ENCODE measurements at places on chromosomes 2 and 18. TPM values are rescaled to one million over a fixed set of nuclear protein-coding genes. Genes with fewer than 3 reads are reported as not detected.

Gene LNPK
- 43.8 TPM for total RNA-seq

DNA sequence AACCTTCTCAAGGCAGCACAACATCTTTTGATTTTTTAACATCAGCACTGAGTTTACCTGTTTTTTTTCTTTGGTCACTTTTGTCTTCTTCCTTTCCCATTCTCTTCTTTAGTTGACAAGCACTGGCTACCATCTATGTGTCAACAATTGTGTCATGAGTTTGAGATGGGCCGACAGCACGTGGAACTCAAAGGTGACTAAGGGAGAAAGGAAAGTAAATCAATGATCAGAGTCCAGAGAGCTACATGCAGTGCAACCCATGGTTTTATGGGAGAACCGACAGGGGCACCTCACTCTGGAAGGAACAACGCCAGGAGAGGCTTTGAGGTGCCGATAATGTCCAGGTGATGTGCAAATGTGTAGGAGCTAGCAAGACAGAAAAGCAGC lies 755.5 kb downstream of the RNF144A start:
- DNase-seq = no peak

Gene KCNS3
- 28.8 TPM for total RNA-seq

DNA sequence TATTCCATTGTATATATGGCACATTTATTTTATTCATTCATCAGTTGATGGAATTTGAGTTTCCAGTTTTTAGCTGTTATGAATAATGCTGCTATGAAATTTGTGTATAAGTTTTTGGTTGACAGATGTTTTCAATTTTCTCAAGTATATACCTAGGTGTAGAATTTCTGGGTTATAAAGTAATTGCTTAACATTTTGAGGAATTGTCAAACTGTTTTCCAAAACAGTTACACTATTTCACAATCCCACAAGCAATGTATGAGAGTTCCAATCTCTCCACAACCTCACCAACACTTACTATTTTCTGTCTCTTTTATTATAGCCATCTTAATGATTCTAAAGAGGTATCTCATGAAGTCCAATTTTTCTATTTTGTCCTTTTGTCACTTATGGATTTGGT lies 12.5 kb upstream of the WDSUB1 start:
- DNase-seq = no peak

DNA sequence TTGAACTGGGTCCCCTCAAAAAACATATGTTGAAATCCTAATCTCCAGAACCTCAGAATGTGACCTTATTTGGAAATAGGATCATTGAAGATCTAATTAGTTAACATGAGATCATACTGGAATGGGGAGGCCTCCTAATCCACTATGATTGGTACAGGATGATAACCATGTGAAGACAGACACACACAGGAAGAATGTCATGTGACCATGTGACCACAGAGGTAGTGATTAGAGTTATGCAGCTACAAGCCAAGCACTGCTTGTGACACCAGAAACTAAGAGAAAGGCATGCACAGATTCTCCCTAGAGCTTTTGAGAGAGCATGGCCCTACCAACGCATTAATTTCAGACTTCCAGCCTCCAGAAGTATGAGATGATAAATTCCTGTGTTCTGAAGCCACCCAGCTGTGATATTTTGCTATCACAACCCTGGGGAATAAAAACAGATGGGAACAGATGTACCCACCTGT lies 47.0 kb upstream of the TGIF1 start:
- no peak for DNase-seq

Gene SRD5A2
- not detected for total RNA-seq

GRCh38 chr2:96869822-96870625 lies at the start of gene SEMA4C:
Gene SEMA4C, minus strand, starts transcription at chr2:96870080. Its CDS starts 2,194 bp downstream, at chr2:96867886.
- peak; percentile 60 for DNase-seq

DNA sequence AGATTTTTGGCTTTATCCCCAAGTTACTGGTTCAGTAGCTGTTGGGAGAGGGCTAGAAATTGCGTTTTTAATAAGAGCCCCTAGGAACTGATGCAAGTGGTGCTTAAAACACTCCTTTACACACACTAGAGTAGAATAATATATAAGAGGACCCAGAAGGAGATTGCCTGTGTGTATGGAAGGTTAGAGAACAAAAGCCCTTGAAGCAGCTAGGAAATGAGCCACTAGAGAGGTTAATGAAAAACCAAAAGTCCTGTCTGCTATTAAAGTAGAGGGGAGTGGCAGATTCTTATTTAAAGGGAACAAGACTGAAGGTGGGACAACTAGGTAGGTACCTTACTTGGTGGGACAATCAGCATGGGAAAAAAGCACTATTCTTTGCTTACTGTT lies 14.4 kb upstream of the SLC39A10 start:
- DNase-seq = no peak

DNA sequence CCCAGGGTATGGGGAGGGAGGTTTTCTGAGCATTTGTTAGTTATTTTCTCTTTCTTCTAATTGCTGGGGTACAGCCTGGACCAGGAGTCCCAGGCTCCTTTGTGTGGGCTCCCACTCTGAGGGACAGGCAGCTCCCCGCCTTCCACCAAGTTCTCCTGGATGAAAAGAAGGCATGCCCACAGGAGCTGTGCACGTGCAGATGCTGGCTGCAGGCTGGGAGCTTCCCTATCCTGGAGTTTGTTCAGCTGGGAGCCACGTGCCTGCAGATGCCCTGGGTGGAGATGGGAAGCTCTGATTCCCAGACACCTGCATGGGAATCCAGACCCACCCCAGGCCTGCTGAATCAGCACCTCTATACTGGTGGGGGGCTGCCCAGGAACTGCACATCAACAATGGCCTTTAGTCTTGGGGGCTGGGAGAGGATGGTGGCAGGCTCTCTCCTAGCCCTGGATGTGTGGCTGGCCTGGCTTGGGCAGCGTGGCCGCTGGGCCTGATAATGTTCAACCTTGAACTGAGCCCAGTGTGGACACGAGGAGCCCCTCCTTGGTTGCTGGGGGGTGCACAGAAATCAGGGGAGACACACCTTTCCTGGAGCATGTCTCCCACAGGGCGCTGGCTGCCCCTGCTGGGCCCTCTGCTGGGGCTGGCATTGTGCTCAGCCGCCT lies 233.6 kb upstream of the HS6ST1 start:
- DNase-seq = no peak

- DNase-seq = no peak
These were observed 9.8 kb downstream of the TRAK2 start for GRCh38 chr2:201441409-201441808.

DNA sequence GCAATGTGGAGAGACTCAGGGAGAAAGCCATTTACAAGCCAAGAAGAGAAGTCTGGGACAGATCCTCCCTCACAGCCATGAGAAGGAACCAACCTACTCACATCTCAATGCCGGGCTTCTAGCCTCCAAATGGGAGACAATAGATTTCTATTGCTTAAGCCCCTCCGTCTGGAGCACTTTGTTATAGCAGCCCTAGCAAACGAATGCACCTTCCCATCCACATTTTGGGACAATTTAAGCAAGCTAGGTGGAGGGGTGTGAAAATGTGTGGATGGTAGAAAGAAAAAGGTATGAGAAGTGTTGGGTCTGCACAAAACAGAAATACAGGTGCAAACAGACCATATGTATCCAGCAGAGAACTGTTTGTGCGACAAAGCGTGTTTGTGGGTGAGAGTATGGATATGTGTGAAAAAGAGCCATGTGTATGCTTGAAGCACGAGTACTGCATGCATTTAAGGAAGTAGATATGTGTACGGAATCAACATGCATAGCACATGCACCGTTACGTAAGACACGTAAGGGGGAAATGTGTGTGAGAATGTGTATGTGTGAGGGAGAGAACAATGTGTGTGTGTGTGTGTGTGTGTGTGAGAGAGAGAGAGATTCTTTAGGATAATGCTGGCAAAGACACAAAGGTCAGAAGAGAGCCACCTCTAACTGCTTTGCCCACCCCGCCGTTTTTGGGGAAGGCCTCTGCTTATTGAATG lies 13.1 kb upstream of the E2F6 start:
- DNase-seq = no peak

DNA sequence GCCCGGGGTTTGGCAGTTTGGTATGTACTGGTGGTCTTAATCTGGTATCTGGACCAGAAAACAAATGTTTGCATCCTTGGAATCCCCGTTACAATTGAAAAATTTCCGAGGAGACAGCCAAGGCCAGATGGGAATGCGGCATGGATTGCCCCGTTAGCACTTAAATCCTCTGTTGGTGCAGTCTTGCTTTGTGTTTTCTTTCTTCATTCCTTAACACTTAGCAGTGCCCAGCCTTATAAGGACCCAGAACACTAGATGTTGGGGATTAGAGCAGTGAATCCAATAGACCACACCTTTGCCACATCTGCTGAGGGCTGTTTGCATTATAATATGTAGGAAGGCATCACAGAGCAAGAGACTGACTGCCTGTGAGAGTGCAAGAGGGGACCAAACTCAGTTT lies 12.8 kb upstream of the ZNF532 start:
- no peak for DNase-seq

Gene FAP
- not detected for total RNA-seq

DNA sequence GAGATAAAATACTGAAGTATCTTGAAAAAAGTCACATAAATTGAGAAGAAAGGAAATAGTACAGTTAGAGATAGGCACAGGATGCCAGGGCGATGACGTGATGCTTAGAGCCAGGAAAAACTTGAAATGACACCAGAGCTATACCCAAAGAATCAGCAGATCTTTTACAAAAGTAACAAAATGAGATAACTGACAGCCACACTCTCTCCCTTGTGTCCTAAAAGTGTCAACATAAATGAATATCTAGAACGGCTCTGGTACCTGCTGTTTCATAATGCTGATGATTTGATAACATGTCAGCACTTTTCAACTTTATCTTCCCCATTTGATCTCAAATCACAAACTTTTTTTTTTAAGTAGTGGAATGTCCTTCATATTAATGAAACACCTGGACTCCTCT lies 45.6 kb upstream of the ZC3H15 start:
- DNase-seq = no peak

DNA sequence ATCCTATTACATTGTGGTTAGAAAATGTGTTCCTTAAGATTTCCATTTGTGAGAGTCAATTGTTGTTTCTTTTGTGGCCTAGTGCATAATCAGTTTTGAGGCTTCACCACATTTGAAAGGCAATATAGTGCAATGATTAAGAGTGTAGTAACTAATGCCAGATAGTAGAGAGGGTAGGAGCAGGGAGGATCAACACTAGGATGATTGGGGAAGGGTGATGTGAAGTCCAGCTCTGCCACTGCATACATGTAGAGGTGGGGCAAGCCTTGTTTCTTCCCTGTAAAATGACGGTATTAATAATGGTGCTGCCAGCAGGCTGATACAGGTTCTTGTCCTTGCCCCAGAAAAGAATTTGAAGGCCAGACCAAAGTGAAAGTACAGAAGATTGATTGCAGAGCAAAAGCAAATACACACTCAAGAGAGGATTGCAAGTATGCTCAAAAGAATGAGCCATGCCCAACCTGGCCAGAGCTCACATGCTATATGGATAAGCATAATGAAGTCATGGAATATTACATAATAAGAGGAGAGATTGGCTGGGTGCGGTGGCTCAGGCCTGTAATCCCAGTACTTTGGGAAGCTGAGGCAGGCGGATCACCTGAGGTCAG lies 8.0 kb downstream of the SP100 start:
- DNase-seq = no peak

Gene USP40
- 116 TPM for total RNA-seq

GRCh38 chr2:38556006-38556801 lies 46.5 kb downstream of the HNRNPLL start:
- no peak for DNase-seq

- DNase-seq = no peak
These were observed 54.2 kb downstream of the INPP4A start for GRCh38 chr2:98498703-98499440.

Gene CYRIA
- total RNA-seq = 3.9 TPM

- no peak for DNase-seq
These were observed 163.2 kb downstream of the MTX2 start for GRCh38 chr2:176432434-176432833.

Gene TUBB8B
- total RNA-seq = not detected

- no peak for DNase-seq
These were observed 13.2 kb downstream of the SNRPG start for GRCh38 chr2:70280242-70280798.

Gene LOXHD1
- total RNA-seq = not detected

GRCh38 chr2:29660201-29660600 lies 261.2 kb downstream of the ALK start:
- DNase-seq = no peak
